ENCODE measurements at places on chromosomes 16 and 17.

GRCh38 chr17:57467226-57467625 is 210.9 kb downstream of the MSI2 start:
- no peak for DNase-seq

DNA sequence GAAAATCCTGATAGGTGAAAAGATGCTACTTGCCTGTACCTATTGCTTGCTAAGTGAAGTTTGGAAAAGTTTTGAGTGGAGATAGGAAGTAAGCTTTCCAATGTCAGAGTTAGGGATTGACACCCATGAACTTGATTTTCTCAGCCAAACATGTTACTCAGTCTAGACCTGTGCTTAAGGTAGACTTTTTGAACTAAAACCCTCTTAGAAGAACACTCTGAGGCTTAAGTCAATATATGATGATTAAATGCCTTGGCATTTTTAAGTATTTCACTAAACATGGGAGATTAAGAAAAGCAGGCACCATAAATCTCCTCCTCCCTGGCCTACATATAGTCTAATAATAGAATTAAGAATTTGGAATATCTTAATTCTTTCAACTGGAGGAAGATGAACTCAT is 785.6 kb upstream of the SOX9 start:
- DNase-seq: no peak

DNA sequence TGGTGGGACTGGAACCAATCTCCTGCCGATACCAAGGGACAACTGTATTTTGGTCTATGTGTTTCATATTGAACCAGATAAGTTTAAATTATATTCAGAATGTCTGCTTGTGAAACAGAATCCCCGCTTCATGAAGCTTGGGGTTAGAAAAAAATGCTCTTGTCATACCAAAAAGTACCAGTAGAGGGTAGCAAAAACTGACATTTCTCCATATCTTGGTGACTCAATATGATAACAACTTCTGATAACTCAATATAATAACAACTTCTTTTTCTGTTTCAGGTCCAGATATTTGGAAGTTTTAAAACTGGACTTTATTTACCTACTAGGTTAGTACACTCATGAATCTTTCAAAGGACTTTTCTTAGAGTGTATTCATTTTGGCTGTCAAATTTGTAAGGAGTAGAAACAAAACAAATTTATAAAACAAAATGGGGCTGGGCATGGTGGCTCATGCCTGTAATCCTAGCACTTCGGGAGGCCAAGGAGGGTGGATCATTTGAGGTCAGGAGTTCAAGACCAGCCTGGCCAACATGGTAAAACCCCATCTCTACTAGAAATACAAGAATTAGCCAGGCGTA is 52.3 kb upstream of the ADCY7 start:
- no peak for DNase-seq

GRCh38 chr16:54208237-54208636 is 78.3 kb downstream of the IRX3 start:
- DNase-seq: no peak

DNA sequence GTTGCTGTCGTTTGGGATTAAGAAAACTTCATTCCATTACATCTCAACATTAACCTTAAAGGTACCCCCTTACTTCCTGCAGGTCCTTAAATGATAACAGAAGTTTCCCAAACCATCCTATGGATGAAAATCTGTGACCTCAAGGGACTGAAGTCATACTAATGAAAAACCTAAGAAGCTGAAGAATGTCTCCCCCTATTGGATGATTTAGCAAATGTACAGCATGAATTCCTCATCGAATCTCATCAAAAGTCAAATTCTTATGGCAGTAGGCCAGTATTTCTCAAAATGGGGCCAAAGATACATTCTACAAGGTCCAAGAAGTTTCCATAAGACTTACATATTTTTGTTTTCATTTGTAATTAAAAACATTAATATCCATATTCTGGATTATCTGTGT is 13.5 kb downstream of the SCO1 start:
- no peak for DNase-seq

DNA sequence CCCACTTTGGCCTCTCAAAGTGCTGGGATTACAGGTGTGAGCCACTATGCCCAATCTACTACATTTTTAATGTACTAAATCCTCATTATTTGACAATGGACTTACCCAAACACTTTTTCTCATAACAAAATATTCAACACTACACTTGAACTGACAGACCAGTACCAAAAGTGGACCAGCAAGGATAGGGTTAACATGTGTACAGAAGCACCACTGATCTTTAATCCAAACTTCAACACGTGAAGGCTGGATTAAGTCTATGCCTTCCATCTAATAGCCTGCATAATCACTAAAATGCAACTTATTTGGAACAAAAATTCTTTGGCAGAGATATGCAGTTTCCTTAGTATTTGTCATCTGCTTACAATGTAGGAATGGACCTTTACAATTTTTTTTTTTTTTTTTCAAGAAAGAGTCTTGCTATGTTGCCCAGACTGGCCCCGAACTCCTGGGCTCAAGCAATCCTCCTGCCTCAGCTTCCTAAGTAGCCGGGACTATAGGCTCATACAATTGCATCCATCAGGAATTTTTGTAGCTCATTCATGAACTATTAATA is 60.0 kb upstream of the BCAR1 start:
- DNase-seq: no peak

DNA sequence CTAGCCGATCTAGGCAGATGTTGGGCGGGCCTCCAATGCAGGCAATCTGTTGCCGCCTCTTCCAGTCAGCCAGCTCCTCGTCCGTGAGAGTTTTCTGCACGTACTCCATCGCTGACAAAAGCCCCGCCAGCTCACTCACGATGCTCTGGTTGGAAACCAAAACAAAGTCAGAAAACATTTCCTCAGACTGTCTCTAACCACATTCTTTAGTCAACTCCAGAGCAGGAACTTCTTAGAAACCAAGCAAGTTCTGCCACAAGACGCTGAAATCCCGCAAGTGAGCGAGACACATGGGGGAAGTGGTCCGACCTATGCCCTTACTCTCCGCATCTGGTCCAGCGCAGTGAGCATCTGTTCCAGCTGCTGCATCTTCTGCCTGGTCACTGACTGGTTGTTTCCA is 49.1 kb downstream of the STAT5A start:
- no peak for DNase-seq

DNA sequence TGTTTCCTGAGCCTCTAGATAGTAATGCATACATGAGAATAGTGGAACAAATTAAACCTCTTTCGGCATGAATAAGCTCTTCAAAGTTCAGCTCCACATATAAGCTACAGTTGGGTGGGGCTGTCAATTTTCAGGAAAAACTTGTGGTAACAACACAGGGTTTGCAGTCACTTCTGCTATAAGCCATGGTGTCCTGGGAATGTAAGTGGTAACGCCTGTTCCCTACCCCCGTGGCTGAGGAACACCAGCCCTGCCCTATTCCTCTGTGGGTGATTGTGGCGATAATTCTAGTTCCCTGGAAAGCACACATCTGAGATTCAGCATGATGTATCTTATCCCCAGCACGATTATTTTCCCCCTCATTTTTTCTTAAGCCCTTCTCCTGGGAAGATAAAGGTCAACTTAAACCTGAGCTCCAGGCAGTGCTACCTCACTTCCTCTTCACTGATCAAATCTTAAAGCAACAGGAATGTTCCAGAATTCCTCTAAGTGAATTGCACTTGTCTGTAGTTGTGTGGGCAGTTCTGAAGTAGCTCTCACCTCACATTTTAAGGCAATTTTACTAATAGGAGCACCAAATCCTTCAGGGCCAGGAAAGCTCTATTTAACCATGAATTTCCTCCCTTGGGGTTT is 500.7 kb upstream of the HSBP1 start:
- no peak for DNase-seq

DNA sequence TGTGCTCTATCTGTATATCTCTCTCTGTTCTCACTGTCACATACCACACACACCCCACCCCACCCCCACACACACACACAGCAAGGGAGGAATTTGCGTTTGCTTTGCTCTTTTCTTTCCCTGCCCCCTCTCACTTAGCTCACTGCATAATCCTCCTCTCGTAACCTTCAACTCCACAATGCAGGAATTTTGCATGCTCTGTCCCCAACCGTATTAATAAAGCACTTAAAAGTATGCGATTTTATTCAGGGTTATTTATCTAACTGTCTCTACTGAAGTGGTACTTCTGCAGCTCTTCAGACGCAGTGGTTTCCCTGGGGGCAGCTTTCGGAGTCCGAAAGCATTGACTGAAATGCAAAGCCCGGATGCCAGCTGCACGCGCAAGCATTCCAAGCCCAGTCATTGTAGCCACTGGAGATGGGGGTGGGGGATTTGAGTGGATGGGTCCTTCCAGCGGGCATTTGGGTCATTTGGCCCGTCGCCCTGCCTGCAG is 105.4 kb upstream of the RBFOX1 start:
- DNase-seq: no peak

- no peak for DNase-seq
Measured at GRCh38 chr17:65823713-65824112, 262.3 kb upstream of the AXIN2 start.

- DNase-seq: no peak
Measured at GRCh38 chr16:50573947-50574744, 25.9 kb downstream of the NKD1 start.

DNA sequence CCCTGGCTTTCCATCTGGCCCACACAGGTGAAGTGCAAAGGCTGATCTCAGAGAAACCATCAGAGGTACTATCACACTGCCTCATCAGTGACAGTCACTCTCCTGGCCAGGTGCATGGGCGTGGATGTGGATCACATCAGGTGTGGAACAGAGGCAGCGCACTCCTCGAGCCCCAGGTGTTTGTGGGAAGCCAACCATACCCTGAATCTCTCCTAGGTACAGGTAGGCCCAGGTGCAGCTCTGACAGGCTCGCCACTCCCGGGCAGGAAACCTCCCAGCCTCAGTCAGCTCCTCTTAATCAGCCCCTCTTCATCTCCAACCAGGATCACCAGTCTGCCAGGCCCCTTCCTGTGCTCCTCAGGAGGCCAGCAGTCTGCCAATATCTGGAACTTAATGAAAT is 31.7 kb downstream of the TLE7 start:
- DNase-seq: no peak

DNA sequence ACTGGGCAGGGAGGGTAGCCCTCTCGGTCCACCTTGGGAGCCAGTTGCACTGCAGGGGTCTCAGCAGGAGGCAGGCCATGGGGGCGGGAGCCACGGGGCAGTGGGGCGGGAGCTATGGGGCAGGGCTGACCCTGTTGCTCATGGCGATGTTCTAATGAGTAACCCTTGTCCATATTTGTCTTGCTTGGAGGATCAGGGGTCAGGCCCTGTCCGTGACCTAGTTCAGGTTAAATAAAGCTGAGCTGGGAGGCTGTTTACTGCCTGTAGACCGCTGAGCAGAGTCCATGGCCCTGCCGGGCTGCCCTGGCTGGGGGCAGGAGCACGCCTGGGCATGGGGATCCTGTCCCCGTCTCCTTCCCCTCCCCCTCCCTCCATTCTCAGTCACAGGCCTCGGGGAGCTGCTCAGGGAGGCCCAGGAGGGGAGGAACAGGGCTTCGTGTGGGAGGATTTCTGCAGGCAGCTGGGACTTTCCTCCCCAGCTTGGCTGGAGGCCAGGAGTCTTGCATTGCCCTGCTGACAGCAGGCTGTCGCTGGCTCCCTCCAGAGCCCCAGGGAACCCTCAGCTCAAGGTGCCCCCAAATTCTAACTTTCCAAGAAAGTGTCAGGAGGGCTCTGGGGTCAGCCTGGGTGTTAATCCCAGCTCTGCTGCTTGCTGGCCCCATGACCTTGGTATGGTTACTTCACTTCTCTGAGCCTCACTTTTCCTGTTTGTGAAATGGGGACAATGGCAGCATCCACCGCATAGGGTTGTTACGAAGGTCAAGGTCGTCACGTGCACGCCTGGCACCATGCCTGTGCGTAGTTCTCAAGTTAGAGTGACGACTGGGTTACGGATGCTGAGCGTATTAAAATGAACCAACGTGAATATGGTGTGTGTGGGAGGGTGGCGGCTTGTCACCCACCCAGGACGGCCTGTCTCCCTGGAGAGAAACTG is 6.1 kb upstream of the SERPINF2 start:
- DNase-seq: no peak

- no peak for DNase-seq
Measured at GRCh38 chr17:37743612-37743874, 1.3 kb downstream of the HNF1B start.

- DNase-seq: no peak
Measured at GRCh38 chr17:34412534-34412933, 49.5 kb upstream of the CCL1 start.

Measured in NCI-H2227 treated with DMSO at 0.1 percent for 48 hours (cell line).